ENCODE measurements at places on chromosomes 6 and 20.

- no peak for DNase-seq
These were observed 430.8 kb upstream of the RUNX2 start for GRCh38 chr6:44897316-44897715.

- DNase-seq, result no peak
These were observed 120.0 kb upstream of the GGTLC1 start for GRCh38 chr20:24108581-24108980.

- DNase-seq, result peak; percentile 40
These were observed 728 bp downstream of the FUT9 start for GRCh38 chr6:96016334-96017069.

- no peak for DNase-seq
These were observed 73.7 kb downstream of the FARS2 start for GRCh38 chr6:5335020-5335419.

- DNase-seq, result no peak
These were observed 198.9 kb downstream of the CLIC5 start for GRCh38 chr6:45816674-45817297.

DNA sequence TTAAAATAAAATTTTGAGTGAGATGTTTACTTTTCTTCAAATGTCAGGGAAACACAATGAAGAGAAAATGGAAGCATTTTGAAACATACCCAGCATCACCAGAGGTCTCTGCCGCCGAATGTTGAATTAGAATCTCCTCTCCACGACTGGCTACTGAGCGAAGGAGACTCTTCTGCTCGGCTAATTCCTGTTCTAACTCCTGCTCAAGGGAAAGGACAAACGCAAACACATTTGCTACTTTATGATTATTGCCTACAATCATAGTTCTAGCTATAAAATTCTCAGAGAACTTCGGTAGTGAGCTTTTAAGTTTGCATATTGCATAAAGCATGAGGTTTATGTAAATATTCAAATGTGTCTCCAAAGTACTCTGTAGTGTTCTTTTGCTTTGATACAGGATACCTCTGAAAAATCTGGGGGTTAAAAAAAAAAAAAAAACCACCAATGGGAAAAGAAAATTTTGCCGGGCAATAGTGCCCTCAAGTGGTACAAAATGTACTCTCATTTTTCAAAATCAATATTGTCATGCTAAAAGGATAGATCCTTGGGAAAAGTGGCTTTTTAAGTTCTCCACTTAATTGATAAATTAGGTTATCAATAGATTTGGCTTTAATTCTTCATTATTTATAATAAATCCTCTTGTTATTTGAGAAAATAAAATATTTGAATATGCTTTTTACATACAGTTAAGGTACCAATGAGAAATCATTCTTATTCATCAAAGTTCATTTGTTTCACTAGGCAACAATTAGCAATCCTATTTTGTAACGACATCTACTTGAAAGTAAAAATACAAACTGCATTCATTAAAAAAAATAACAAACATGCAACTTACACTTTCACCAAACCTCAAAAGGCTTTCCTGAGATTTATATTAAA, 369.0 kb downstream of the SYNE1 start:
- peak; percentile 59 for DNase-seq

DNA sequence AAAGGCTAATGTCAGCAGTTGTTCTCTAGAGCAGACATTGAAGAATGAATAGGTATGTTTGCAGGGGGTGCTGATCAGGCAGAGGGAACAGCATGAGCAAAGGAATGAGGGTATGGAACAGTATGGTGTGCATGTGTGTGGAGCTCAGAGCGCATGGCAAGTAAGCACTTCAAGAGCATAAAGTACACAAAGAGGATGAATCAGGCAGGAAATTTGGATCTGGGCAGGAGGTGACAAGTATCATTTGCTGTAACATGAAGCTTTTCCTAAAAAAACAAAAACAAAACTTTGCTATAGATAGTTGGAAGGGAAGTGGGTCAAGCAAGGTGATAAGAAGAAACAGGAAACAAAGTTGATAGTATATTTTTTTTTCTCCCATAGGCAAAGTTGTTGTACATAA, 746.8 kb downstream of the HDGFL1 start:
- no peak for DNase-seq

- no peak for DNase-seq
These were observed 206.1 kb upstream of the CST7 start for GRCh38 chr20:24742989-24743388.

DNA sequence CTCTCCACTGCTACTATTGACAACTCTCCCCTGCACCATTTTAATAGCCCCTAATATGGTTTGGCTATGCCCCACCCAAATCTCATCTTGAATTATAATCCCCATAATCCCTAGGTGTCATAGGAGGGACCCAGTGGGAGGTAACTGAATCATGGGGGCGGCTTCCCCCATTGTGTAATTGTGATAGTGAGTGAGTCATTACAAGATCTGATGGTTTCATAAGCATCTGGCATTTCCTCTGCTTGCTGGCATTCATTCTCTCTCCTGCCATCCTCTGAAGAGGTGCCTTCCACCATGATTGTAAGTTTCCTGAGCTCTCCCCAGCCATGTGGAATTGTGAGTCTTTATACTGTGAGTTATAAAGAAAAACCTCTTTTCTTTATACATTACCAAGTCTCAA, 74.1 kb upstream of the TCF21 start:
- no peak for DNase-seq

DNA sequence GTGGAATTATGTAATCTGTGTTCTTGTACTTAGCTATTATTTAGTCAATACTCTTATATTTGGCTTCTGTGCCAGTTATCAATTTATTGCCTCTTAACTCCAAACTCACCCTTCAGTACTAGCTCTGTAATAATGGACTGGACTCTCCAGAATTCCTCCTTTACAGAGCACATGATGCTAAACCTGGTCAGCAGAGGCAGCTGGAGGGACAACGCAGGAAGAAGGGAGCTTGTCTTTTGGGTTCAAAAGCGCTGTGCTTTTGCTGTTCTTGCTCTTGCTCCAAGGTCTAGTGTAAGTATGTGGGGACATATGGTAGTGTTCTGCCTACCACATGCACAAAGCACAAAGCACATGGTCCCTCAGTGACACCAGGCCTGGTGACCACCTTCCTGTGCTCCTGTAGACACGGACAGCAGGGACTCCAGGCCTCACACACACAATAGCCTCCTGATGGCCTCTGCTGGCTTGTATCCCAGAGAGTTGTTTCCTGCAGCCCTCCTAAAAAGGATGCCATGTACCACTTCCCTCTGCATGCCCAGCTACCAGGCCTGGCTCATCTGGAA, 46.1 kb downstream of the CHD6 start:
- DNase-seq, result no peak

GRCh38 chr6:24788031-24788665, 10.6 kb downstream of the ARMH2 start:
- no peak for DNase-seq

GRCh38 chr6:27176523-27177484, 70.7 kb upstream of the PRSS16 start:
- peak; percentile 66 for DNase-seq

- DNase-seq, result no peak
These were observed 387.8 kb downstream of the BMP2 start for GRCh38 chr20:7155282-7155681.

DNA sequence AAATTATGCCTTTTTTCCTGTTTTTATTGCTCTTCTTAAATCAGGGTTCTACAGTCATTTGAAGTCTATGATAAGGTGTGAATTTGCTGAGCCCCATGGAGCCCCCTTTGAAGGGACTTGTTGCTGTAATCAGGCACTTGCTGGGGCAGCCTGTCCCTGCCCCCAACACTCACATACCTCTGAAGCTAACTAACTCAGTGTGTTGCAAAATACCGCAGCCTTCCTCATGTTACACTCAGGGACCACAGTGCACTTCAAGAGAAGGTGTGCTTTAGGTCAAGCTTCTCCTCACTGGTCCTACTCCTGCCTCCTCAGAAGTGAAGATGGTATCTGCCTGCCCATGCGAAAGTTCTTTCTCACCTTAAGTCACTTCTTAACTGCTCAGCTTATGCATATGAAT, 66.1 kb upstream of the GLP1R start:
- no peak for DNase-seq

DNA sequence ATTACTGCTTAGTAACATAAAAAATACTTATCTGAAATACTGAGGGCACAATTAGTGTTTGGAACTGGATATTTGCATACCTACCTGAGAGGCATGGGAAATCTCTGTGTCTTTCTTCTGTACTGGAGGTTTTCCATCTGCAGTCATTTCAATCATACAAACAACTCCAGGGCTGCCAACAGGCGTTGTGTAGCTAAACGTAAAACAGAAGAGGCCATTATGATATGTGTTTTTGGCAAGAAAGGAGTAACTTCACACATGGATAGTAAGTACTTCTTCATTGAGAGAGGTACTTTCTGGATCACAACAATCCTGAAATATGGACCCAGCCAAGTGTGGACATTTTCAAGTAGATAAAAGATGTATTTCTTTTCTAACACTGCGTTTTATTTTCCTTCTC, 363.4 kb downstream of the PHF3 start:
- DNase-seq, result no peak

- DNase-seq, result no peak
These were observed 146.3 kb downstream of the PRL start for GRCh38 chr6:22150368-22151035.

DNA sequence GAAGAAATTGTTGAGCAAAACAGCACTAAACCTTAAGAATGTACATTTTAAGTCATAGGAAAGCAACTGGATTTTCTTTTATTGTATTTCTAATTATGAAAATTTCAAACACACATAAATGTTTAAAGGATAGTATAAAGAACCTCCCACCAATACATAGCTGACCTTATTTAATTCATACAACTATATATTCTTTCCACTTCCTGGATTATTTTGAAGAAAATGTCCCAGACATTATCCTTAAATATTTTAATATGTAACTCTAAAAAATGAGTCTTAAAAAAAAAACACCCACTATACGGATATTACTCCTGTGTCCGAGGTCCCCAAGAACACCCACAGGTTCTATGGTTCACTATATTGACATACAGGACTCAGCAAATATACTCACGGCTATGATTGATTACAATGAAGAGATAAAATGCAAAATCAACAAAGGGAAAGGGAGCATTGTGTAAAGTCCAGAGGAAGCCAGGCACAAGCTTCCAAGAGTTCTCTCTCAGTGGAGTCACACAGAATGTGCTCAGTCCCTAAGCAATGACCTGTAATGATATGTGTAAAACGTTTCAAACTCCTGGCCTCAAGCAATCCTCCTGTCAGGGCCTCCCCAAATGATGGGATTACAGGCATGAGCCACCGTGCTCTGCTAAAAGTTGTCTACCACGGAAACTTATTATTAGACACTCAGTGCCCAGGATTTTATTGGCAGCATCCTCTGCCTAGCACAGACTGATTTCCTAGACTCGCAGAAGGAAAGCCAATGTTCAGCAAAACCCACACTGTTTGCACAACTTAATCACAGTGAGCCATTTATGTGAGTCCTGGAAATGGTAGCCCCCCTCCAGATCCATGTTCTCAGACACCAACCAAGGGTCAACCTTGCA, 23.2 kb downstream of the GLYATL3 start:
- no peak for DNase-seq

Data from neural progenitor cell (in vitro differentiated cells).